ENCODE measurements at places on chromosomes 16 and 17.

GRCh38 chr17:78665387-78665951, 88.3 kb upstream of the DNAH17 start:
- DNase-seq, result no peak

DNA sequence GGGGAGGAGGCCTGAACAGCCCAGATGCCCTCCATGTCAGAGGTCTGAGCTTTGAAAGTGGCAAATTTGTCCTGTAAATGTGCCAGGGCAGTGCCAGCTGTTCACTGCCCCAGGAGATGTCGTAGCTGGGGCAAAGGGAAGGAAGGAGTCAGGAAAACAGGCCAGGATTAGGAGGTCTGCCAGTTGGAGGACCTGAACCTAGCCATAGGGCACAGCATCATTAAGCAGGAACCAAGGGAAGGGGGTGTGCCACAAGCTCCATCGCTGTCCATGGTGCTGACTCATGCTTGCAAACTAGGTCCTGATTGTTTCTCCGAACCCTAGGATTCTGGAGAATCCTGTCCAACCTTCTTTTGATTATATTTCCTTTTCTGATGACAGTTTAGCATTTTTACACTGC, 124.2 kb downstream of the TMEM132E start:
- DNase-seq, result no peak

DNA sequence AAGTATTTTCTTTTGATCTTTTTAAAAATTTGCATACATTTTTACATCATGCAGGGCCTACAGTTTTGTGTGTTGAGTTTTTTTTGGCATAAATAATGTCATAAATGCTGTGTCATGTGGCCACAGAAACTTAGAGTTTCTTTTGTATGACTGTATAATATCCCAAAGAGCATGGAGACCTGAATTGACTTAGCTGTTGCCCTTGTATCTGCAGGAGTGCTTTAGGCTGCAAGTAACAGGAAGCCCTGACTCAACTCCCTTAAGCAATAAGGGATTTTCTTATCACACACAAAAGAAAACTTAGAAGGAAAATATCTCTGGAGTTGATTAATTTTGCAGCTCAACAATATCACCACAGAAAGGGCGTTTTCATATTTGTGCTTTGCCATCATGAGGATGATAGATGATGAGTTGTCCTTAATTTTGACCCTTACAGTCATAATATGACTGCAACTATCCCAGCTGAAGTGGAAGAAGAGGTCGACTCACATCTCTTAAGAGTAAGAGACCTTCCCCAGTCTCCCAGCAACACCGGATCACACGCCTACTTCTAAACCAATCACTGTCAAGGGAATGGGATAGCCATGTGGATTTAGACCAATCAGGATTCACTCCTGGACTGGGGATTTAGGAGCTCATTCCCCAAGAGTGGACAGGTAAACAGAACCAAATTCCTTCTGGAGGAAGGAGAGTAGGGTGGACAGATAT, 138.9 kb downstream of the GSG1L start:
- no peak for DNase-seq

GRCh38 chr16:89242795-89243200, 25.3 kb downstream of the ZNF778 start:
- no peak for DNase-seq

DNA sequence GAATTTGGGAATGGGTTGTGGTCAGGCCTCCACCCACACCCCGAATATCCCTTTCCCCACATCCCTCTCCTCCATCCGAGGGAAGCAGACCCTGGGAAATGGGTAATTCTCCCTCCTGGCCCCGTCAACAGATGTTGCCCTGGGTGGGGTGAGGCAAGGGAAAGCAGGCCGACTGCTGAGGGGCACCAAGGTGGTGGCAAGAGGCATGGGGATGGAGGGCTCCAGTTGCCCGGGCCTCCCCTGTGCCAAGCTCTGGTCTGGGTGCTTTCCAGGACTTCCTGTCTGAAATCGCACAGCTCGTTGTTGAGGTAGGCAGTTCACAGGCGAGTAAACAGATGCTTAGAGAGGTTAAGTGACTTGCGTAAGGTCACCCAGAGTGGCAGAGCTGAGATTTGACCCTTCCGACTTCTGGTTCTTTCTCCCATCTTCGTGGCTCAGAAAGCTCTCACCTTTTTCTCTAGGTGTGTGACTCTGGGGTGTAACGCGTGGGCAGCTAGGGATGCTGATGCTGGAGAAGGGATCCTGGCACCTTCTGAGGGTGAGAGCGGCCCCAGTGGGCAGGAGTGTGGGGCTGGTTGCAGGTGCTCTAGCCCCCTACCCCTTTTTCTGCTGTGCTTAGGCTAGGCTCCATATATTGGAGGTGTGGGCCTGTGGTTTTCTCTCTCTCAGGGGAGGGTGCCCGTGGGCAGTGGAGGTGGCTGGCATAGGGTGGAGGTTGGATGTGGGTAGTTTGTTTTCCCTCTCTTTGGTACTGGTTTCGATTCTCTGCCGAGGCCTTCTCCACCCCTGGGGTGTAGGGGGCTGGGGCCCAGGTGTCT, 17.2 kb downstream of the RARA start:
- peak; percentile 53 for DNase-seq

- no peak for DNase-seq
Measured at GRCh38 chr16:87094556-87094865, 222.7 kb downstream of the C16orf95 start.

DNA sequence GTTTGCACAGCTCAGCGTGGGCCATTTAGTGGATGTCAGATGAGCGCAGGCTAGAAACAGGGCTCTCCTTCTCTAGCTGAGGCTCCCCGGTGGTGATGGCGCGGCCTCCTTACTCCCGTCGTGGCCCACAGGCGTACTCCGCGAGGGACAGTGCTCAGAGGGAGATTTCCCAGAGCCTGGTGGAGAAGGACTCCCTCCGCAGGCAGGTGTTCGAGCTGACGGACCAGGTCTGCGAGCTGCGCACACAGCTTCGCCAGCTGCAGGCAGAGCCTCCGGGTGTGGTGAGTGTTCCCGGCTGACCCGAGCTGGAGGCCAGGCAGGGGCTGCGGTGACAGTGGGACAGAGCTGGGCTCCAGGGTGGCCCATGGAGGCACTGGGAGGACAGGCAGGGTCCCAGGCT, 21.4 kb downstream of the CARD14 start:
- no peak for DNase-seq

- DNase-seq, result peak; percentile 46
Measured at GRCh38 chr16:425740-426114, 278 bp downstream of the RAB11FIP3 start.

- no peak for DNase-seq
Measured at GRCh38 chr17:48179071-48179945, 71.7 kb downstream of the SNX11 start.

GRCh38 chr17:33901085-33901484, 354.0 kb upstream of the CCL2 start:
- no peak for DNase-seq

DNA sequence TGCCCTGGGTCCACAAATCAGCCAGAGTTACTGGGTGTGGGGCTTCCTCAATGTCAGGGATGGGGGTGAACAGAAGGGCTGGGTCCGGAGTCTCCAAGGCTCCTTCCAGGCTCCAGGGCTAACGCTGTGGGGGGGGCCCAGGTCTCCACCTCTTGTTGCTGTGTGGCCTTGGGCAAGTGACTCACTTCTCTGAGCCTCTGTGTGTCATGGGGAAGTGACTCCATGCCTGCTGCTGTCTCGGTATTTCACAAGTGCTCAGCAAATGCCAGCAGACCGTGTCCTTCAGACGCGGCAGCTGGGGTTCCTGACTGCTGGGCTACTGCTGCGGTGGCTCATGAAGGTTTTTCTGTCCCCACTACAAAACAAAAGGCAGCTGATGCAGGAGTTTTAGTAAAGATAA, 26.6 kb downstream of the JPH3 start:
- DNase-seq, result no peak

DNA sequence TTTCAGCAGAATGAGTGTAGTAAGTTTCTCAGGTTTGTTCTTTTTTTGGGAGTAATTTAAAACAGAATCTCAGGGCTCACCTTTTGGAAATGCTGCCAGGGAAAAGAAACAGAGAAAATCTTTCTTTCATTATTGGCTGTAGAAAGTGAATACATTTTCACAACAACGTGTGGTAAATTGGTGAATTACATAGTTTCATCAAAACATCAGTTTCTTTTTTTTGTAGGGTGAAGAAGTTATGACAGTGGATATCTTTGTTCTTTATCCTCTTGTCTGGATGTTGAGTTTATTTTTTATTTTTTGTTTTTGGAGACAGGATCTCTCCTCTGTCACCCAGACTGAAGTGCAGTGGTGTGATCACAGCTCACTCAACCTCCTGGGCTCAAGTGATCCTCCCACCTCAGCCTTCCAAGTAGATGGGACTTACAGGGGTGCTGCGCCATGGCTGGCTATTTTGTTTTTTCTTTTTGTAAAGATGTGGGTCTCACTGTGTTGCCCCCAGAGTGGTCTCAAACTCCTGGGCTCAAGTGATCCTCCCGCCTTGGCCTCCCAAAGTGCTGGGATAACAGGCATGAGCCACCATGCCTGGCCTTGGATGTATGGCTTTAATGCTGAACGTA, 2.4 kb downstream of the ZNF267 start:
- no peak for DNase-seq

DNA sequence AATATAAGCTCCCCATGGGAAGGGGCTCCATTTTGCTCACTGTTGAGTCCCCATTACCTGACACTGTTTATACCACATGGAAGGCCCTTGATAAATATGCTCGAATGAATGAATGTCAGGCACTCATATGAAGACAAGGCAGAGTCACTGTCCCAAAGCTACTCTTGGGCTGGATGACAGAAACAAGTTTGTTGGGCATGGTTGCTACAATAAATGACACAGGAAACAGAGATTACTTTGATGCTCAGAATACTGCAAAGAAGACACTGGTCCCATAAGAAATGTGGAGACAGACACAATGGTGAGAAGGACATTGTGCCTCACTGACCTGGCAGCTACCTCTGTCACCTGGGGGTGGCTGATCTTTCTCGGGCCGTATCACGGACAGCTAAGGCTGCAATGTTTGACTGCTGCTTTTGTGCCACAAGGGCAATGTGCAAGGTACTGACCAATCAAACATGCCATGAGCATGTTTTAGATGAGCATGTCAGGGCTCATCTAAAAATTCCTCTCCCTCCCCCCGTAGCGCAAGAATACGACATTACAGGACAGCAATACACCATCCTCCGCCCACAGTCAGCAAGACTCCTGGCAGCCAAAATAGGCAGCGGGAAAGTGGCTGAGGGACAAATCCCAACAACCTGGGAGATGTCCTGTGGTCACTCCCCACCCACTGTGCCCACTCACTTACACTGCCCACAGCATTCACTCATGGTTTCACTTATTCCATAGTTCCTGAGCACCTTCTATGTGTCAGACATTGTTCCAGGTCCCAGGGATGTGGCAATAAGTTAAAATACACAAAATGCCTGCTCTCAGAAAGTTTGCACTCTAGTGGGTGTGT, 5.0 kb downstream of the PIK3R6 start:
- no peak for DNase-seq

- DNase-seq, result no peak
Measured at GRCh38 chr16:77790009-77790372, 1.6 kb downstream of the VAT1L start.

- no peak for DNase-seq
Measured at GRCh38 chr17:2898255-2898926, 102.2 kb downstream of the RAP1GAP2 start.

GRCh38 chr16:17994027-17994426, 342.5 kb downstream of the NPIPA8 start:
- no peak for DNase-seq

DNA sequence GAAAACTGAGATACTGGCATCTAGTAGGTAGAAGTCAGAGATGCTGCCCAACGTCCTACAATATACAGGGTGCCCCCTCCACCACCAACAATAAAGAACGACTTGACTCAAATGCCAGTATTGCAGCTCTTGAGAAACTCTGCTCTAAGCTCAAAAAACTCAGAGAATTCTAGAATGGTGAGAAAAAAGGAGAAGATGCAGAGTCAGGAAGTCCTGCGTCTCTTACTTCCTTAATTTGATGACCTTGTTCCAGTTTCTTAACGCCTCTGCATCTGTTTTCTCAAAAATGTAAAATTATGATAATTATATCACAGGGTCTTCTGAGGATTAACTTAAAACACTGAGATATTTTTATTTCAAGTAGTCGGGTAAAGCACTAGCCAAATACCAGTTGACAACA, 1.7 kb upstream of the HSBP1 start:
- no peak for DNase-seq

- DNase-seq, result peak; percentile 25
Measured at GRCh38 chr17:37605813-37606505, 3.3 kb downstream of the SYNRG start.

GRCh38 chr16:68093816-68094613, 8.8 kb downstream of the NFATC3 start:
- DNase-seq, result no peak

- DNase-seq, result no peak
Measured at GRCh38 chr16:89164436-89164835, 7.1 kb upstream of the CDH15 start.

- DNase-seq, result no peak
Measured at GRCh38 chr16:31127182-31127581, 8.3 kb downstream of the PRSS8 start.

DNA sequence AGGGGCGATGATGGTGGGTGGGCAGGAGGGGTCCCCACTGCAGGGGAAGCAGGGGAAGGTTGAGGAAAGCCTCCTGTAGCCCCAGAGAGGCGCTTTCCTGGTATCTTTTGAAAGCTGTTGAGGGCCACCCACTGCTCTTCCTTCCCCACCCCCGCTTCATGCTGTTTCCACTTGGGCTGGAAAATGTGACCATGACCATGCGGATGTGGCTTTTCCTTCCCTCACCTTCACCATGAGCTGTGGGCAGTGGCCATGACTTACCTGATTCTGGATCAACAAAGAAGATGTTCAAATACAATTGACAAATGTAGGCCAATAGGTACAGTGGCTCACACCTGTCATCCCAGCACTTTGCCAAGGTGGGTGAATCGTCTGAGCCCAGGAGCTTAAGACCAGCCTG, 13.8 kb downstream of the MVP start:
- no peak for DNase-seq

DNA sequence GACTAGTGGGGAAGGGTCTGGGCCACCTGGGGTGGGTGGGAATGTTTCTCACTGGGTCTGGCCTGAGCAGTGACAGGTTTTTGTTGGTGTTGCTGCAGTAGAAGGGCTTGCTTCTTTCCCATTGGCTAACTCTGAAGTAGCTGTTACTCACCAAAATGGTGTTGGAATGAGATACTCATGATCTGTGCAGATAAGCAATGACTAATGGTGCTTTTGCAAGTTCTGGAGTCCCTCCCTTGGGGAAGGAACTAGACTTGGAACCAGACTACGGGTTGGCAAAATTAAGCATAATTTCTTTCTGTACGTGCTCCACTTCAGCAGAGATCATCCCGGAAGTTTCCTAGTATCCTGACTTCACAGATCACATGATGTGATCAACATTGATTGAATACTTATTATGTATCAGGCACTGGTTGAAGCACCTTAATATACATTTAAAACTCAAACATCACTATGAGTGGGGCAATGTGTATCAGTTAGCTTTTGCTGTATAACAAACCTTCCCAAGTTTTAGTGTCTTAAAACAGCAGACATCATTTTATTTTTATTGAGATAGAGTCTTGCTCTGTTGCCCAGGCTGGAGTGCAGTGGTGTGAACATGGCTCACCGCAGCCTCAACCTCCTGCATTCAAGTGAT, 30.1 kb downstream of the CHP2 start:
- no peak for DNase-seq
